Stimulated activated CD8-positive, alpha-beta memory T cell treated with anti-CD3 and anti-CD28 coated beads, Interleukin-15, amount 100 ng/mL, for 4 hours (primary cell): ENCODE measurements at places on chromosomes 7 and 10.

- DNase-seq = no peak
Observed at GRCh38 chr10:32271617-32272016, 75.3 kb downstream of the EPC1 start.

DNA sequence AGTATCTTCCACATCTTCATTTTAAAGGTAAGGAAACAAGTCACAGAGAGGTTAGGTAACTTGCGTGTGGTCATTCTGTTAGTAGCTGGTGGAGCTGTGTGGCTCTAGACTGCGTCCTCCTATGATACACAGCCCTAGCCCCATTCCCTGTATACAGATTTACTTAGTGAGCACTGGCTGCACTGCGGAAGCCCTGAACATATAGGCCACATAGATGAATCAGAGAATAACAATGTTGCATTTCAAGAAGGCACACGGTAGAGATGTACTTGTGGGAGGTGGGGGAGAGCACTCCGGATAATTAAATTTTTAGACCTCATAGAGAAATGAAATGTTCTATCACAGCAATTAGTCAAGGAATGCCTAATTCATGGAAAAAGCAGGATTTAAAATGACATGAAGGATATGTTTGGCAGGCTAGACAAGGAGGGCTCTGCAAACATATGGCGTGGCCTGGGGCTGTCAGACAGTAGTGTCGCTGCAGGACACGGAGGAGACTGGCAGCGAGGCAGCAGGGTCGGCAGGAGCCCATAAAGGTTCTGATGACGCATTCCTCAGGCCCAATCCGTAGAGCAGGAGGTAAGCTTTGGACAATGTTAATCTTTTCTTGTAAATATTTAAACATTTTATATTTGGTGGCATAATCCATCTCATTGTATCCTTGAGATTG is 29.5 kb downstream of the RAB11FIP2 start:
- no peak for DNase-seq

DNA sequence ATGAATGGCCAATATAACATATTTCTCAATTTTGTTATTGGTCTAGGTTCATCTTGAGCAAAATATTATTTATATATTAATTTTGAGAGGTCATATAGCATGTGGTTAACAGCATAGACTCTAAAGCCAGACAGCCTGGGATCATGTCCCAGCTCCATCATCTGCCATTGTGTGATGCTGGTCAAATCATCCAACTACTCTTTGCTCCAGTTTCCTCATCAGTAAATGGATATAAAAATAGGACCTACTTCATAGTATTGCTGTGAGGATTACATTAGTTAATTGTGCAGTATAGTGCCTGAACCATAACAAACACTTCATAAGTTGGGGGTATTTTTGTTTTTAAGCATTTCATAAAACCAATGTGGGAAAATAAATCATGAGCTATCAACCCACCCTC is 199.0 kb downstream of the KIAA1217 start:
- no peak for DNase-seq

DNA sequence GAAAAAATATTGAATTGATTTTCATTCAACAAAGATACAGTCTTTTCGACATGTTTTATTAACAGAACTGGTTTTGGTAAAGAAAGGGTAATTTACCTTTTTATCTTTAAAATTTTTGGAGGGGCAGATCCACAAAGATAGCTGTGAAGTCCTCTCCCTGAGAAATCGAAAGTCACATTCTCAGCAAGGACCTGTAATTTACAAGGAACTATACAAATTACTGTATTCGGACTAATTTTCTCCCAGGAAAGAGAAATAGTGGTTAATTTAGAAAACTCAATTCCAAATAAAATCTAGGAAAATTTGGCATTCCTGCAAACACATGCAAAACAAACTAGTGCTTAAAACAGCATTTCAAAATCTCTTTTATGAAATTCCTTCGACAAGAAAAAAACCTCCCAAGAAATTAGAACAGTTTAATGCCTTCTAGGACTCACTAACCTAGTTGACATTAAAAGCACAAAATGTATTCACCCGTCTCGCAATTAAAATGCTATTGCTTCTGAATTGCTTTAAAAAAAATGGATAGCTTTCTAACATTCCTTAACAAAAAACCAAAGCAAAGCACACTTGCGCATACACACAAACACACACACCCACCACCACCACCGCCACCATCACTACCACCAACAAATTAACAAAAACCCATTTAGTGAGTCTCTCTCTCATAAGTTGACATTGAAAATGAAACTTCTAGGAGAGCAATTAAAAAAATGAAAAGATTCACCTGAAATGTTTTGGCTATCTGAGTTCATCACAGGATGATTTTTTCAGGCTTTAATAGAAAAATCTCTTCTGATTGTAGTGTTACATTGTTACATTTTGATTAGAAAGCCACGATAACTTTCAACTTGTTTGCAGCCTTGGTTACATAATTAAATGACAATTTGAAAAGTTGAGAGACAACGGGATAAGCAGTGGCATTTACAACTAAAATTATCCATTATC is 4.0 kb upstream of the NKX2-3 start:
- no peak for DNase-seq

GRCh38 chr10:8296090-8296733 is 241.7 kb downstream of the GATA3 start:
- no peak for DNase-seq

DNA sequence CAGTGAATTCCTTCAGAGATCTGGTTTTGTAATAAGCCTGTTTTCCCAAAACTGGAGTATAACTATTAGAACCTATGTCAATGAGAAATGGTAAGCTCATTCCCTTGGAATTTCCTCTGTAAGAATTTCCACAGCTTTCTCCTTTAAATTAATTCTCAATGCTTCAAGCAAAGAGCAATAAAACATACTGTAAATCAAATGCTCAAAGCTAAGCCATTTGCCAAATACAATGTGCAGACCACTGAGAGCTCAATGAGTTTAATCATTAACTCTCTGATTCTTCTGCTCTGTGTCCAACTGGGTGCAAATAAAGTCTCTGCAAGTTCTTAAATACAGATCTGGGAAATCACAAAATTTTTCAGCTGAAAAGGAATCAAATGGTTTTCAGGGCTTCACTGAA is 227.6 kb upstream of the IMMP2L start:
- DNase-seq = no peak

DNA sequence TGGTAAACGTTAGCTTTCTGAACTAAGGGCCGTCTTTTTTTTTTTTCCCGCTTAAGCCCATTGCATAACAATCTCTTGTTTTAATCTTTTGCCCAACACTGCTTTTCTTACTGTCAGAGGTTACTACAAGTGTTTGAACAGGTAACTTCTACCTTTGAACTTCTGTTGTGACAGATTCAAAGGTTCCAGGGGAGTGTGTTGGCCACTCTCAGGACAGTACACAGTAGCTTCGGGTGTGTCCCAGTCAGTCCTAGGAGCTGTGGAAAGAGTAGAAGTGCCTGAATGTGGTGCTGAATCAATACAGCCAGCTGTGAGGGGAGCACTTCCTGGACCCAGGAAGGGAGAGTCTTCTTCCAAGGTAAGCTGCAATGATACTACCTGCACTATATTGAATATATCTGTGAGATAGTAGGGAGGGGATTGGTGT is at the start of gene ACSL5:
Gene ACSL5, plus strand, starts transcription at position 205 of the 427 bp plus-strand sequence. CDS start 20,831 bp downstream, outside the sequence.
- no peak for DNase-seq

GRCh38 chr10:17585016-17585415 is 32.2 kb downstream of the HACD1 start:
- DNase-seq = no peak

GRCh38 chr7:151249034-151249731 is 689 bp upstream of the SMARCD3 start:
- DNase-seq = no peak

DNA sequence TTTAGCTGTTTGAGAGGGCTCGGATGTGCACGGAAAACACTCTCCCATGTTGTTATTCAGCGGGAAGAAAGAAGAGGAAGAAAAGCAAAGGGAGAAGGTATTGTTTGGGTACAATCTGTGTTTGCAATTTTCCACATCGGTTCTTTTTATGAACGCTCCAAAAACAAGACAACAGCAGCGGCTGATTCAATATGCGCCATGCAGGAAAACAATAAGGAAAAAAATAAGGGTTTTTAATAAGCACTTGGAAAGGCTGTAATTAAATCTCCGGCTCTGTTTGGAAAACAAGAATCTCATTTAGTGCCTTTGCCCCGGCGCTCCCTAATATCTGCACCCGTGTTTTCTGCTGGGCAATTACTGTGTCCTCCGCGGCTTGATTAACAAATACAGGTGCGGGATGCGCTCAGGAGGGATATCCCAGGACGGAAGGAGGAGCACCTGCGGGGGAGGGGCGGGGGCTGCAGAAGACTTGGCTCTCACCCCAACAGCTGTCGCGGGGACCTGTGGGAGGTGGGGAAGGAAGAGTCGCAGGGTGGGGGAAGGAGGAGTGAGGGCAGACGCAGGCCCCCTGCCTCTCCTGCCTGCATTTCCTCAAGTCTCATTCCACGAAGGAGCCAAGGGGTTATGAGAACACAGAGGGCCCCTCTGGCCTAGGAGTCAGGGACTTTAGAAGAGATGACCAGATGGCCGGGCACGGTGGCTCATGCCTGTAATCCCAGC is 181.5 kb upstream of the PODXL start:
- no peak for DNase-seq

- no peak for DNase-seq
Observed at GRCh38 chr10:123309731-123310130, 155.5 kb downstream of the BUB3 start.

GRCh38 chr10:106775127-106775526 is 389.4 kb downstream of the SORCS1 start:
- DNase-seq = no peak

GRCh38 chr10:79431891-79432831 is 13.3 kb downstream of the ZCCHC24 start:
- no peak for DNase-seq

DNA sequence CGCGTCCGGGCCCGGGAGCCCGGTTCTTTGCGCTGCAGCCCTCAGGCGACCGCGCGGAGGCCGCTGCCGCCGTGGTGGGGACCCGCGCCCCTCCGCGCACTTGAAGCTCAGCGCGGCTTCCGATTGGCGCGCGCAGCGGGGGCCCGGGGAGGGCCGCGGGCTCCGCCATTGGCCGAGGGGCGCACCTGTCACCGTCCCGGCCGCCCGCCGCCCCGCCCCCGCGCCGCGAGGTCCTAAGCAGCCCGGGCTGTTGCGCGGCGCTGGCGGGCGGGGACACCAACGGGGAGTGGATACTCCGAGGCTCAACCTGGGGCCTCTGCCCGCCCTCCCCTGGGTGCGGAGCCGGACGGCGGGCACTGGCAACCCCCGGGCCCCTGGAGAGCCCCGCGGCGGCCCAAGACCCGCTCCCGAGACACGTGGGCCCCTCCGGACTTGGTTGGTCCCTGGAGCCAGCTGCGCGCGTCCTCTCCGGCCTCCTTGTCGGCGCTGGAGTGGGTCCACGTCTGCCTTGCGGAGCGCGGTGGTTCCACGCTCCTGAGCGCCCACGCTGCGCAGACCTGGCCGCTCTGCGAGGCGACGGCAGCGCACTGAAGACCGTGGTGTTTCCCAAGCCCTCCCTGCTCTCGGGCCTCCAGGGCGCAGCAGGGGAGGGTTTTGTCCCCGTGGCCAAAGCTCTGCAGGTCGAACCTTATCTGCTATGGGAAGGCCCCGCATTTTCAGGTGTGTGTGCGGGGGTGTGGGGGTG is at the start of gene MNX1:
Gene MNX1, minus strand, starts transcription at position 76 of the 745 bp plus-strand sequence. CDS start 313 bp downstream, outside the sequence.
- DNase-seq = no peak

DNA sequence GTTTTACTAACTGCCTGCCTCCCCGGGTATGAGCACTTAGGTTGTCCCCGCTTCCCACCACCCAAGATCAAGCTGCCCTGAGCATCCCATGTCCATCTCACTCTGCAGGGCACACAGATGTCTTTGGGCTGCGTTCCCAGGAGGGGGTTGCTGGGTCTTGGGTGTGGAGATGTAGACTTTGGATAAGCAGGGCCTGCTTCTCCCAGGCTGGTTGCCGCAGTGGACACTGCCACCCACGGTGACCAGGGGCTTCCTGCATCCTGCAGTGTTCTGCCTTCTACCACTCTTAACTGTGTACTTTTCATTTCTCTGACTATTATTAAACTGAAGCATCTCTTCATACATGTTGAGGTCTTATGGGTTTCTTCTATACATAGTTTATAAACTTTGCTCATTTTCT is 70.0 kb downstream of the DOCK1 start:
- DNase-seq = no peak
